Psoas muscle (tissue), 8 donors: ENCODE measurements at places on chromosomes 1 and 21. TPM values are rescaled to one million over a fixed set of nuclear protein-coding genes. Genes with fewer than 3 reads are reported as not detected.
A peak's percentile ranks its signal among the peaks of the same experiment; 100 is the strongest.

- DNase-seq, result no peak
Observed at GRCh38 chr1:209208648-209209047, 374.9 kb upstream of the CAMK1G start.

DNA sequence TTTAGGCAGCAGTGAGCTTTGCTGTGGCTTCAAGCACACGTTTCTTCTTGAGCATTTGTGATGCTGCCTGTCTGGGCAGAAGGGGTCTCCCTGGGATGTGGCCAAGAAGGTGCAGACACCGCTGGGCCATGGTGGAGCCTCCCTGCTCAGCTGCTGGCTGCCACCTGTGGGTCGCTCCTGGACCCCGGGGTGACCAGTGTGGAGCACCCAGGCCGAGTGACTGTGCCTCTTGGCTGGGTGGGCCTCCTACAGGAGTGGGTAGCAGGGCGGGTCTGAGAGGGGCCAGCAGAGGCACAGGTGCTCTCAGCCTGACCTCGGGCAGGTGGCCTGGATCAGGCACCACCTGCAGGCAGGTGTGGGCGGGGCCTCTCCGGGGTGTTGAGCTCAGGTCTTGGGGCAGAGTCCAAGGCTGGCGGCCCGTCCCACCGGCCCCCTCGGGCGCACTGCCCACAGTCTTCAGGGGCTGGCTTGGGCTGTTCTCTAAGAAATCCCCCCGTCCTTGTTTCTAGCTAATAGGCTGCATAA is 42.0 kb upstream of the COL6A1 start:
- peak; percentile 39 for DNase-seq

DNA sequence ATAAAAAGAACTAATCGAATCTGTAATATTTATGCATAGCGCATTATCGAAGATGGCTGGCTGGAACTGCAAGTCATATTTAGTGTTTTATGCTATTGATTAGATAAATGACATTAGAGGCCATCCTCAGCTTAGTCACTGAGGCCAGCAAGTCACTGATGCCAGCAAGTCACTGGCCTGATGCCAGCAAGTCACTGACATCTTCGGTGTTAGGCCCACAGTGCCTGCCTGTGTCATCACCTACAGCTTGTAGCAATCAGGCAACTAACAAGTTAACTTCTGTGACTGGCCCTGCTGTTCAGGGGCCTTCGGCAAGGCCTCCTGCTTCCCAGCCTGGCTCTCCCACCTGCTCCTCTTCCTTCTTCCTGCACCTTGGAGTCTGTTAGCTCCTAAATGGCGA is 65.6 kb upstream of the SCCPDH start:
- DNase-seq, result peak; percentile 68

DNA sequence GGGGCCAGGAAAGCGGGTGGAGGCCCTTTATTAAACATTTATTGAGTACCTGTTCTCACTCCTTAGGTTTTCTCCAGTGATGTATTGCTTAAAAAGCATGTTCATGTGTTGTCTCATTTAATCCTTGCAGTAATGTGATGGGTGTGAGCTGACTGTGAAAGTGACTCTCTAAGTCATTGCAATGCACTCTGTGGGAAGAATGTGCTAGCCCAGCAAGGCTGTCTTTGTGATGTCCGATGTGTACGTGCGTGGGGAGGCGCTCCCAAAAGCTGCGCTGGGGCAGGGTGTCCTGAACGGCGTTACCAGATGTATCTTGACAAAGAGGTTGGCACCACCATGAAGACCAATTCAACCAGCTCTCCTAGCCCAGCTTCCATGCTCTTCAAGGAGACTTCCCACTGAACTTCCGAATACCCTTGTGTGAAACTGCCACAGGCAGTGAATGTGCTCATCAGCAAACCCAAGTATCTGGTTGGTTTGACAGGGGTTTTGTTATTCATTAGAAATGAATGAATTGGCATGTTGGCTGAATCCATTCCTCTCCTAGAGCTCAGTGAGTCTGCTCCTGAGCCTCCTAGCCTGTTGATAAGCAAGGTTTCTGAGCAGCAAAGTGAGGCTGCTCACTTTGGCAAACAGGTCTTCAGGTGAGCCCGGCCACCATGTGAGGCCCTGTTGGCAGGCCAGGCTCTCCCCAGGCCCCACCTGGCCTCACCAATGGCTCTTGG is 28.0 kb downstream of the NUAK2 start:
- DNase-seq, result no peak

DNA sequence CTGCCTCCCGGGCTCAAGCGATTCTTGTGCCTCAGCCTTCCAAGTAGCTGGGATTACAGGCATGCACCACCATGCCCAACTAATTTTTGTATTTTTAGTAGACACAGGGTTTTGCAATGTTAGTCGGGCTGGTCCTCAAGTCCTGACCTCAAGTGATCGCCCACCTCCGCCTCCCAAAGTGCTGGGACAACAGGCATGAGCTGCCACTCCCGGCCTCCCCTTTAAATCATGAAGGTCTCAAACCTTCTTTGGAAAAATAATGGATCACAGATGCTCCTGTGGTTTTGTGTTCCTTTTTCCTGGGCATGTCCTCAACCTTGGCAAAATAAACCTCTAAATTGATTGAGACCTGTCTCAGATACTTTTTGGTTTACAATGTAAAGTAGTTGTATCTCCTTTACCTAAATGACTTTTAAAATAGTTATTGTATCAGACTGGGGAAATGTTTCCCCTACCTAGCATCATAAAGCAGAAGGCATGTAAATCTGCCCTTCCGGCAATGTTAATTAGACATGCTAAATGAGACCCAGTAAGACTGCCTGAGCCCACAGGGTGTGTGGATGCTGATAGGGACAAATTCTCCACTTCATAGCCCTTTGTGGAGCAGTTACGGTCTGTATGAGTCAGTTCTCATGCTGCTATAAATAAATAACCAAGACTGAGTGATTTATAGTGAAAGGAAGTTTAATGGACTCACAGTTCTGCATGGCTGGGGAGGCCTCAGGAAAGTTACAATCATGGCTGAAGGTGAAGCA is 27.8 kb downstream of the CBR1 start:
- no peak for DNase-seq

- no peak for DNase-seq
Observed at GRCh38 chr1:96882096-96882495, 160.5 kb downstream of the PTBP2 start.

- no peak for DNase-seq
Observed at GRCh38 chr1:85847356-85847755, 139.1 kb upstream of the ZNHIT6 start.

The SERINC2 gene
- 50.7 TPM for total RNA-seq

The SPATA45 gene
- total RNA-seq, result not detected
